T-cell (primary cell): ENCODE measurements at places on chromosomes 7 and 10.

DNA sequence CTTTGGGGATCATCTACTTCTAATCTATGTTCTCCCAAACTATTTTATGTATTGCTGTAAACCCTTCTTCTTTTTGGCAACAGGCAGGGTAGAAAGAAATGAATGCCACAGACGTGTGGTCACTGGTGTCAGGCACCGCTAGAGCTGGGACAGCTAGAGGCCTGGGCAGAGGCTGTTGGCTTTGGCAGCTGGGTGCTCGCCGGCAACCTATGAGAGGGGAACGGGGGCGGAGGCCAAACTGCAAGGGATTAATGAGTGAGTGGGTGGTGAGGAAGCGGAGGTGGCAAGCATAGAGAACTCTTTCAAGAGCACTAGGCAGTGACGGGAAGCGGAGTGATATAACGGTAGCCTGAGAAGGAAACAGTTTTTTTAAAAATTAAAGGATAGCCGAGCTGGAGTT, 78.5 kb downstream of the CREB5 start:
- DNase-seq = no peak

GRCh38 chr7:16504019-16504418, 22.6 kb upstream of the LRRC72 start:
- no peak for DNase-seq

DNA sequence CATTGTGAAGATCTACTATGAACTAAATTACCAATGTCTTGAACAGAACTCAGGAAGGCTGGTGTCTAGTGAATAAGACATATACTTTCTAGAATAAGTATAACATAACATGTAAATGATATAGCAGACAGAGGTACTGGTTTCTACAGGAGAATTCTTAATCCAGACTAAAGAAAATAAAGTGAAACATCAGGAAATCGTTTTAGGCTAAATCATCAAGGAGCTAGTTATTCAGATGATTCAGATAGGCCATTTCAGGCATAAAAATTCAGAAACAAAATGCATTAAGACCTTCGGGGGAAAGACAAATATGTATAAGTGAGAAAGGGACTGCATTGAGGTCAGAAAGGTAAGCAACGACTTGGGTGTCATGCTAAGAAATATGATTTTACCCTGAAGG, 170.6 kb downstream of the LRRN3 start:
- DNase-seq = no peak

DNA sequence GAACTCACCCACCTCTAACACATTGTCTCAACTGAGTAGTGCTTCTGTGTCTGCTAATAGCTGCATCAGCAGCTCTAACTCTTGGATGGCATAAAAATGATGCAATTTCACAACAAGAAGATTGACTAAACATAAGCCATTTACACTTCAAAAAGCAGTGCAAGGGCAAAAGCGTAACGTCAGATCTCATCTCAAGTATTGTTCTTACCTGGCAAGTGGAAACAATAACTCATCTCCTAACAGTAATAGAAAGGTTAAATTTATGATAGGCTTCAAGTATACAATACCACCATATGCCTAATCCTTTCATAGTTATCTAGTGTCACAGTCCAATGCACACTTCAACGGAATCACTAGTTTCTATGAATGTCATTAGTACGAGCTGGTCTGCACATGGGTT, 14.8 kb downstream of the TPK1 start:
- no peak for DNase-seq

- DNase-seq = no peak
Measured at GRCh38 chr10:350981-351501, 215.8 kb downstream of the ZMYND11 start.

- no peak for DNase-seq
Measured at GRCh38 chr10:110165239-110165638, 42.2 kb upstream of the MXI1 start.

- DNase-seq = no peak
Measured at GRCh38 chr10:91975438-91975837, 51.9 kb downstream of the BTAF1 start.
